GOT3 (cell line): ENCODE measurements at places on chromosomes 12 and 14.
A peak's percentile ranks its signal among the peaks of the same experiment; 100 is the strongest.

DNA sequence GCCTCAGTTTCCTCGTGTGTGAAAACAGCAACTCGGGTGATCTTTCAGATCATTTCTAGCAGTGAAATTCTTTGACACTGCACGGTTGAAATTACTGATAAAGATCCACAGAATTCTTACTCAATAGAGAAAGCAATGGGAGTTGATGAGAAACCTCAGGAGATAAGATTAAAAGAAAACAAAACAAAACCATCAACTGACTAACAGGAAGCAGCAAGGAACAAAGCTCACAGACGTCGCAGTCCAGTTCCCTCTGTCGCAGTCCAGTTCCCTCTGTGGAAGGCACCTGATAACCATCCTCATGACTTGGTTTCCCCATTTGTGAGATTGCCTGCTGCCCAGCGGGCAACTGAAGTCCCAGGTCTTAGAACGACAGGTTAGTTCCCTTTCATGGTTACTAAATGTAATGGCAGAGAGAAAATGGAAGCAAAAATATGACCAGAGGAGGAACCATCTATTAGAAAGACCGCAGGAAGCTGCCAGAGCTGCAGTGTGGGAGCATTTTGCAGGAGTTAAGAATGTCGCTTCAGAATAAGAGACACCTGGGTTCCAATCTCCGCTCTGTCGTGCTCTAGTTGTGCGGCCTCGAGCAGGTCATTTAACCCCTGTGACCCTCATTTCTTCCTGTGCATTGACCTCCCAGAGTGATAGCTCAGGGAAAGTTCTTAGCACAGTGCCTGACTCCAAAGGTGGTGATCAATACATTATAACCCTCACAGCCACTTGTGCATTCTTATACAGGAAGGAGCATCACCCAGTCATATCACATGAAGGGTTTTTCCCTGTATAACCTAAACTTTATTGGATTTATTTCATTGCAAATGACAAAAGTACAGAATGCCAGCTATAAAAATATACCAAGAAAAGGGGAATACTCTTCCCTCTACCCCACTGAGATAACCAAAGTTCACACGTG, 5.1 kb upstream of the MED13L start:
- DNase-seq = no peak

DNA sequence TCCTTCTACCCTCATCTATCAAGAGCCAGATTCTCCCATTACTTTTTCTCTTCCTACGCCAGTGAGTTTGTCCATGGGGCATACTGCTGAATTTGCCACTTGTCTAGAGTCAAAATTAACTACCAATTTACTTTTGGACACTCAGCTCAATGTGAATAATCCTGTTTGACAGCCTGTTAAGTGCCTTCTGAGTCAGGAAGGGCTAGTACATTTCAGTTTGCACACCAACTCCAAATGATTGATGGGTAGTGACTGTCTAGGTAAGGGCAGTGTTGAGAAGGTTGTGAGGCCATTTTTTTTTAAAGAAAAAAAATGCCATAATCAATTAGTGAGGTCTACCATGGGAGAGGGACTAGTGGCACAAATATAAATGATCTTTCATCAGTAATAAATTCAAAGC, 21.8 kb upstream of the TRIM9 start:
- DNase-seq = no peak

DNA sequence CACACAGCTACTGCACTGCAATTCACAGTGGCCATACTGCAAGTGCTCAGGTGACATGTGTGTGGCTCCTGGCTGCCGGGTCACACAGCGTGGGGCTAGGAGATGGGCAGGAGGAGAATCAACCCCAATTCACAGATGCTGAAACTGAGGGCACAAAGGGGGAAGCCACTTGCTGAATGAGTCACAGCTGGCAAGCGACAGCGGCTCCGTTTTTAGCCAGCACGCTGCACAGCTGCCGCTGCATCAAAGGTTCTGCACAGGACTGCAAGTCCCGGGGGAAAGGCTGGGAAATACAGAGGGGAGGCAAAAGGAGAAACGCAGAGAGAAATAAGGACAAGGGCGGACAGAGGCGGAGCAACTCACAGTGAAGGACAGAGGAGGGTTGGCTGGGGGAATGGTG, 57.9 kb downstream of the KDM2B start:
- no peak for DNase-seq

- DNase-seq = no peak
Measured at GRCh38 chr12:27193854-27194544, 50.1 kb upstream of the STK38L start.

GRCh38 chr12:80849337-80849736, 88.4 kb downstream of the LIN7A start:
- no peak for DNase-seq

DNA sequence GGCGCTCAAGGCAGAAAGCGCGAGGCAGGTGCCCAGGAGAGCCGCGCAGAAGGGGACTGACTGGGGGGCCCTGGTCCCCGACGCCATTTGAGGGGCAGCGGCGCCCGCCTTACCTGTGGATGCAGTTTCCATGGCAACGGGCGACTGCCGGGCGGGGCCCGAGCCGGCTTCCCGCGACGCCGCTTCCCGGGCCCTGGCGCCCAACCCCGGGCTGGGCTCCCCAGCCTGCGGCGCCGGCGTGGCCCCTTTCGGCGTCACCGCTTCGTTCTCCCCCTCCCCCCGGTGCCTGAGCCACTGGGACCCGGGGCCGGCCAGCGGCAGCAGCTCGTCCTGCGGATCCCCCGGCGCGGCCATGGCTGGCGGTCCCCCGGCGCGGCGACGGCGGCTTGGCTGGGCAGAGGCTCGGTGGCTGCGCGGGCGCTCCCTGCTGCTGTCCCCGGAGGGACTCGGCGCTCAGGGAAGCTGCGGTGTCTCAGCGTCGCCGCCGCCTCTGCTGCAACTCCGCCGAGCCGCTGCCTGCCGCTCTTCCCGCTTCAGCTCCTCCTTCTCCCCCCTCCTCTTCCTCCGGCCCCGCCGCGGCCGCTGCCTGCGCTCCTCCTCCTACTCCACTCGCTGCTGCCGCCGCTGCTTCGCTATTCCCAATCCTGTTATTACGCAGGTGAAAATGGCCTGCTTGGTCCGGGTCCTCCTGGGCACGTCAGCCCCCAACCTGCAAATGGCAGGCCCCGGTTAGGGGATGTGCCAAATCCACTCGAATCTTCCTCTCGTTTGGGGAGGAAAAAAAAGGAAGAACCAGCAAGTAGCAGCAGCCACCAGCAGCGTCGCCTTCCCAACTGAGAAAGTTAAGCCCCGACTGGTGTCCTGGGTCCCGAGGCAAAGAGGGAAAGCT, at the start of gene RTN1:
RTN1 (minus strand) TSS at position 500 of the 889 bp plus-strand sequence; CDS start at position 354, 146 bp downstream.
- peak; percentile 0 for DNase-seq

DNA sequence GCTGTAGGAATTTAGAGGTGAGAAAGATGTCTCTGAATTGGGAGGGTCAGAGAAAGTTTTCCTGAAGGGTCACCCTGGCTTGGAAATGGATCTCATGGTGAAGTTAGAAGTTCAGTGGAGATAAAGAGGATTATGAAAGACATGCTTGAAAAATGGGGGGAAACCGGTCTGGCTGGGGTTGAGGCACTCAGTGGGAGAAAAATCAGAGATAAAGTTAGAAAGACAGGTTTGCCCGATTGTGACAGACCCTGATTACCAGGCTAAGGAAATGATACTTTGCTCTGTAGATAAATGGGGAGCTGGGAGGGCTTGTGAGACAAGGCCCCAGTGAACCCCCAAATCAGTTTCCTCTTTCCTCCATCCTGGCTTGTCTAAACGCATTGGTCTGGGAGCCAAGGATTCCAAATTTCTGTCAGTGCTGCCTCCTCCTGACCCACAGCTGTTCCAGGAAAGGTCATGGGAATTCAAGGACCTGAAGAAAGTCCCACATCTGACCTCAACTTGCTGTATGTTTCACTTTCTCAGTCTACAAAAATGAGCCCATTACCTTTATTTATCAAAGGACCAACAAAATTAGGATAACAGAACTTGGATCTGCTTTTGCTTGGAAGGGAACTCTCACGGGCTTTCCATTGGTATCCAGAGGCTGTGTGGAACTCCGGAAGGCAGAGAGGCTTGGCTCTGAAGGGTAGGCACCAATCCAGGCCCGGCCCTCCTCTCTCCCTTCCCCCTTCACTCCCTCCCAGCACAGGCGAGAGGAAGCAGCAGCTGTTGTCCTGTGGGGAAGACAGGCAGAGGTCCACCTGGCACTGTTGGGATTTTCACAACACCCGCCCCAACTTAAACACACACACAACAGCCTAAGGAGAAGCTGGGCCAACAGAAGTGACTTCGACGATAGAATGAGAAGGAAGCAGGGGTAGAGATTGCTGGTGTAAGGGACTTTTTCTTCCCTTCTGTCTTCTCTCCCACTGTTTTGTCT, 3.4 kb upstream of the RNASE7 start:
- DNase-seq = no peak

DNA sequence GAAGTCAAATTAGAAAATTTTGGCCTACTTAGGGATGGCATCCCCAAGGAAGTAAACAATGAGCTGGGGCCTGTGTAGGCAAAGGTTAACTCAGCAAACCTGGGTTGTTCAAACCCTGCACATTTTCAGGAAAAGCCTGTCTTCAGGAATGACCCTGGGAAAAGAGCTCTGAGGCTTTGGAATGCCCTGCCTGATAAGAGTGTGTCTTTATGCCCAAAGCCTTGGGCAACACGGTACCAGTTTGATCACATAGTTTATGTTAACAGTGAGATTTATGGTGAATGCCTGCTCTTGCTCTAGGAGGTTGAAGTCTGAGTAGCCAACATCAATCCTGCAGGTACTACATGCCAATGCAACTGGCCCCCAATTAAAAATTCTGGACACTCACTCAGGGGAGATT, 28.2 kb upstream of the STAB2 start:
- no peak for DNase-seq

- DNase-seq = no peak
Measured at GRCh38 chr12:75714462-75715322, 203.3 kb upstream of the KRR1 start.

GRCh38 chr14:74062809-74063150, 21.5 kb downstream of the ALDH6A1 start:
- DNase-seq = no peak

DNA sequence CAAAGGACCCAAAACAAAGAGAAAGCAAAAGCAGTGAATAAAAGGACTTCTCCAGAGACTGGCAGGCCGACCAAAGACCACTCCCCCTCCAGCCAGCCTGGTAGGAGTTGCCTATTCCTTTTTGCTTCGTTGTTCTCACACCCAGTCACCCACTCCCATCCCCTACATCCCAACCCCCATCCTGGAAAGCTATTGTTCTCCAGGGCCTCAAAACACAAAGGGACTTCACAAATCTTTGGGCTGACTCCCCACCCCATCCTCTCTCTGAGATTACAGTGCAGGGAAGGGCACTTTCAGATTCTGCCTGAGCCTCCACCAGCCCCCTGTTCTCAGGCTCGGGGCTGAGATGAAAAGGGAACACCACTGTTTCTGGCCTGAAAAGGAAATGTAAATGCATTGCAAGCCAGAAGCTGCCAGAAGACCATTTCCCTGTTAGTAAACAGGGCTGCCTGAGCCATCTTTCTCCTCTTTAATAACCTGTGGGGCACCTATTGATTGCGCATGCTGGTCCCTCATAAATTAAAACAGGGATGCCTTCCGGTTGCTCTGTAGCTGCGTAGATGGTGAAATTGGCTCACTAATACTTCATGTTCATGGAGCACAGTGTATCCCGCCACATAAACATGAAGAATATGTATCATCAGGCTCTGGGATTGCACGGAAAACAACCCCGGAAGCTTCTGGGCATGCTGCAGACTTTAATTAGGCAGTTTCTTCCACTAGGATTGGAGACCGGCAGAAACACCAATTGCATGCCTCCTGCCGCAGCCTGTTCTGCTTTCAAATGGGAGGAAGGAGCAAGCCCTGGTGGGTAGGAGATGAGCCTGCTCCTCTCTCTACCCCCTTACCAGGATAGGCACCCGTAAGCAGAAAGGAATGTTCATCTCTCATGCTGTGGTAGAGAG, 130.3 kb upstream of the FUT8 start:
- no peak for DNase-seq

GRCh38 chr14:32012062-32012461, 65.0 kb upstream of the ARHGAP5 start:
- DNase-seq = no peak

DNA sequence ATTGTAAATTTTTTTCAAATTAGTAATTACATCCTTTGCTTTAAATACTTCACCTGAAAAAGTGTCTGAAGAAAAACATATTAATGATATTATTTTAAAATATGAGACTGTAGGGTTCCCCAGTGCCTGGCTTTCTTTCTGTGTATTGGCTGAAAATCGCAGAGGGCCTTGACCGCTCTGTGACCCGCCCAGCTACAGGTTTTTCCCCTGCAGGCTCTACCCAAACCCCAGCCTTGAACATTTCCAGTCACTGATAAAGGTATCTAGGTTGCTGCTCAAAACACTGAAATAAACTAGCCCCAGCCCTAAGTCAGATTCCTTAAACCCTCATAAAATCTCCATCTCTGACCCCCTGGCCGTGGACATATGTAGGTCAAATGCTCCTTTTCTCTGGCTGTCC, 11.9 kb downstream of the KLRG1 start:
- no peak for DNase-seq

DNA sequence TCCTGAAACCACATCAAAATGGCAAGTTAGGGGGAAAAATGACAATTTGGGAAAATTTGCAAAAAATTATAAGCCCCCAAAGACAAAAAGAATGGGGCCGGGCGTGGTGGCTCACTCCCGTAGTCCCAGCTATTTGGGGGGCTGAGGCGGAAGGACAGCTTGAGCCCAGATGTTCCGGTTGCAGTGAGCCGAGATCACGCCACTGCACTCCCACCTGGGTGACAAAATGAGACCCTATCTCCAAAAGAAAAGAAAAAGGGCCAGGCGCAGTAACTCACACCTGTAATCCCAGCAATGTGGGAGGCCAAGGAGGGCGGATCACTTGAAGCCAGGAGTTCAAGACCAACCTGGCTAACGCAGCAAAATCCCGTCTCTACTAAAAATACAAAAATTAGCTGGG, 2.0 kb upstream of the VAMP1 start:
- no peak for DNase-seq

GRCh38 chr12:130754234-130754901, 38.3 kb upstream of the RIMBP2 start:
- no peak for DNase-seq

- no peak for DNase-seq
Measured at GRCh38 chr14:104515059-104515810, 64.3 kb upstream of the C14orf180 start.

DNA sequence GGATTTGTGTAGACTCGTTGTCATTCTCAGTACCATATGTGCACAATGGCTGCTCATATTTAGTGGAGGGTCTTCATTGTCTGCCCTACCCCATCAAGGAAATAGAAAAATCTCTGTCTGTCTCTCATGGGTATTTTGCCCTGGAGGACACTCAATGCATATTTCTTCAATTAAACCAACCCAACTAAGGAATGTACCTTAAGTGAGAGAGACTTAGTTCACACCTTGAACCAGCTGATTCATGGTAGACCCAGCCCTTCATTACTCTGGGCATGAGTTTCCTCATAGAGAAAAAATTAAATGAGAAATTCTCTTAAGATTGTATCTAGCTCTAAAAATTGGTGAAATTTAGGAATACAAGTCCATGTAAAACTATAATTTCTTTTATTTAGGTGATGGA, 107.1 kb upstream of the PLEKHG7 start:
- DNase-seq = no peak

- DNase-seq = no peak
Measured at GRCh38 chr12:104133321-104133720, 4.7 kb downstream of the NFYB start.
